ENCODE measurements at places on chromosomes 2 and 18.

DNA sequence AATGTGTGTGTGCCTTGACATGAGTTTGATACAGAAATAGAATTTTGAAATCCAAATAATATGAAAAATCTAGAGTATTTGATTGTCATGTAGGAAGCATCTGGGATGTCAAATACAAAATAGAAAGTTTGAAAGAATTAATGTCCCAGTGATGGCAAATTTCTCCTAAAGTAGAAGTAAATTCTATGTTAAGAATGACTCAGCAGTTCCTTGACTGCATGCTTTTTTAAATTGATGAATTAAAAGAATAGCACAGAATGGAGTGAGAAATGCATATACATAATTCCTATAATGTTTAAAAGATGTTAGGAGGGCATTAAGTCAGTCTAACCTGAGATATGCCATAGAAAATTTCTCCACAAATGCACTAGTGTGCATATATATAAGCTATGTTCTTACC is 357.5 kb downstream of the TMEM182 start:
- DNase-seq, result no peak

- DNase-seq, result no peak
Observed at GRCh38 chr2:195388028-195388427, 269.0 kb upstream of the SLC39A10 start.

GRCh38 chr18:31626409-31626808 is 34.7 kb downstream of the TTR start:
- no peak for DNase-seq

DNA sequence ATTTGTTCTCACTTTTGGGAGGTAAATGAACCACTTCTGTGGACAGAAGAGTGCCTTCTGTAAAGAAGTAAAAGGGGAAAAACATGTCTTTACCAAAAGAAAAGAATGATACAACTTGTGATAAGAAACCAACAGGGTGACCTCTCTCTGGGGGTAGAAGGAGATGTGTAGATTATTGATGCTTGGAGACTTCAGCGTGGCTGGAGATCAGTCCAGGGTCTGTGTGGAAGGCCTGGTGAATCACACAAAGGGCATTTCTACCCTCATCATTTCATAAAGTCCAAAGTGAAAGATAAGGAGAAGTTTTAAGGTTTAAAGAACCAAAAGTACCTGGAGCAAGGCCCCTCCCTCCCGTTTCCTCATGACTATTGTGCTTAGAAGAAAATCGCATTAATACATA is 142.5 kb downstream of the NCK2 start:
- no peak for DNase-seq

DNA sequence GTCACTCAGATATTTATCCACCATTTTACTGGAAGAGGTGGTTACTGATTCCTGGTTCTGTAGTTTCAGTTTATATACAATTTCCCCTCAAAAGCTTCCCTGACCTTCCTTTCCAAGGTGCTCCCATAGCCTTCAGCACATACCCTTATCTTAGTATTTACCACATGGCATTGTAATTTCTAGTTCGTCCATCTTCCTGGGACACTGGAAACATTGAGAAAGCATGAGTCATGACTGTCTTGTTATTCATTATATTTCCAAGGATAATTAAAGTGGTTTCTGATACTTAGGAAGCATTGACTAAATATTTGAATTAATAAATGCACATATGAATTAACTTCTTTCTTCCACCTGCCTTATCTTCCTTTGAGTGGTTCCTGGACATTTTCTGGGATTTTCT is 203.8 kb downstream of the ETAA1 start:
- DNase-seq, result peak; percentile 16

GRCh38 chr2:170817093-170818035 is 677 bp downstream of the GAD1 start:
- peak; percentile 54 for DNase-seq

GRCh38 chr2:58669998-58670397 is 428.9 kb upstream of the FANCL start:
- DNase-seq, result no peak

Measured in Daoy (cell line).